ENCODE measurements at places on chromosomes 11 and 22. TPM values are rescaled to one million over a fixed set of nuclear protein-coding genes. Genes with fewer than 3 reads are reported as not detected.
A peak's percentile ranks its signal among the peaks of the same experiment; 100 is the strongest.

- DNase-seq = peak; percentile 80
Observed at GRCh38 chr11:74932797-74933196, 16.1 kb downstream of the XRRA1 start.

DNA sequence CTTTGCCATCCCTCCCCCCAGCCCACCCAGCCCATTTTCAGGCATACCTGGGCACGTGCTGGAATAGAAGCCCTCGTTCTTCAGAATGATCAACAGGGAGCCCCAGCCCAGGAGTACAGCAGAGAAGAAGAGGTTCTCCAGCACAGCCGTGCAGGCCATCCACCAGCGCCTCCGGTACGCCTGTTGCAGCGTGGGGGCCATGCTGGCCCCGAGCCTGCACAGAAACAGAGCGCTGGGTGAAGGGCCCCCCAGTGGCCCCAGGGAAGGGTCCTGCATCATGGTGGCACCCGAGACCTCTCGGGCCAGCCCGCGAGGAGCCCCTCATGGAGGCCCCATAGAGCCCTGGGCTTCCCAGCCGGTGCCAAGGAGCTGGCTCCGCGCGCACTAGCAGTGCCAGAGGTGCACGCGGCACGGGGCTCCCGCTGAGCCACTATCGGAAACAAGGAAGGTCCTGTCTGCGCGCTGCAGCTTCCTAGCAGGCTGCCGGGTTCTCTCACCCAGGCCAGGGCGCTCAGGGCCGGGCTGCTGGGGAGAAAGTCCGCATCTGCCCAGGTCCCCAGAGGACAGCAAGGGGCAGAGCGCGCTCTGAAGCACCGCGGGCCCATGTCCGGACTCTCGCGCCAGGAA lies 1.5 kb downstream of the SLC43A1 start:
- no peak for DNase-seq

DNA sequence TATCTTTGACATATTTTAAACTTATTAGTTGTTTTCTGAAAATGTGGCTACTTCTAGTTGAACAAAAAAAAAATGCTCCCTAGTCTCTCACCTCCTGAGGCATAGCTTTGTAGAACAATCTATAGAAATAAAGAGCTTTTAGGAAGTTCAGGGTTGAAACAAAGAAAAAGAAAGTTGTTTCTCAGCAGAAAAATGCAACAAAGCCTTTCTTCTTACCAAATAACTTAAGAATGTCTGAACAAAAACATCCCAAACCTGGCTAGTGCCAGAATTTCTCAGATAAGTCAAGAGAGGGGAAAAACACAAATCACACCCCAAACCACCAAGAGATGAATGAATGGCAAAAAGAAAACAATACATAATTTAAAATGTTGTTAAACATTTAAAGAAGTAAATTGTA lies 114.1 kb downstream of the MAML2 start:
- DNase-seq = no peak

DNA sequence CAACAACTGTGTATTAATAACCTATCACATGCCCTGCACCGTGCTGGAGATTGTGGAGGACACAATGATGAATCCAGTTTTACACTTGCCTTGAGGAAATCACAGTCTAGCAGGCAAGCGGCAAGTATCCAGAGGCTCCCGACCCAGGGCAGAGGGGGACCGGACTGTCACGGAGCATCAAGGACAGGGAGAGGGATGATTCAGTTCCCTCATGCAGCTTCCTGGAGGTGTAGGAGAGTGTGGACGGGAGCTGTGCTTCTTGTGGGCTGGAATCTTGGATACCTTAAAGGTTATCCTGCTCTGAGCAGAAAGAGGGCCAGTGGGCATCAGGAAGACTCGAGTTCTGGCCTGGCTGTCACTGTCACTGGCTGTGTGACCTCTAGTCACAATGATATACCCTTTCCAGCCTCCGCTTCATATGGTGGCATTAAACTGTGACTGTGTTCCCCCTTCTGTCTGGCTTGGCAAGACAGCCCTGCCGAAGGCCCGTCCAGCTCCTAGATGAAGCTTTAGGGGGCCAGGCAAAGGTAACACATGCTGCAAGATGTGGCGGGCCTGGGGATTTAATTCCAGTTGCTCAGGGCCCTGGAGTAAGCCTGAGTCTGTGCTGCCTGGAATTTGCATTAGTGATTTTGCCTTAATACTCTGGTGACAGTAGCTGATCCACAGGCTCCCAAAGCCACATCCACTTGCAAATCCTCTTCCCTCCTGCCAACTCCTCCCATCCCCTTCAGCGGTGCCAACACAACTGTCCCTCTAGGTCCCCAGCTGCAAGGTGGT lies 162.8 kb downstream of the DSCAML1 start:
- DNase-seq = no peak

- peak; percentile 54 for DNase-seq
Observed at GRCh38 chr11:33897761-33898375, 6.0 kb upstream of the LMO2 start.

GRCh38 chr11:32529994-32530588 lies 53.5 kb upstream of the EIF3M start:
- DNase-seq = no peak

Gene C1QTNF4
- total RNA-seq = 0.14 TPM

GRCh38 chr11:35090125-35090524 lies 48.8 kb upstream of the CD44 start:
- no peak for DNase-seq

Measured in foreskin keratinocyte (primary cell).